ENCODE measurements at places on chromosomes 4 and X.

GRCh38 chr4:150447356-150447755 is 134.6 kb upstream of the MAB21L2 start:
- no peak for DNase-seq

DNA sequence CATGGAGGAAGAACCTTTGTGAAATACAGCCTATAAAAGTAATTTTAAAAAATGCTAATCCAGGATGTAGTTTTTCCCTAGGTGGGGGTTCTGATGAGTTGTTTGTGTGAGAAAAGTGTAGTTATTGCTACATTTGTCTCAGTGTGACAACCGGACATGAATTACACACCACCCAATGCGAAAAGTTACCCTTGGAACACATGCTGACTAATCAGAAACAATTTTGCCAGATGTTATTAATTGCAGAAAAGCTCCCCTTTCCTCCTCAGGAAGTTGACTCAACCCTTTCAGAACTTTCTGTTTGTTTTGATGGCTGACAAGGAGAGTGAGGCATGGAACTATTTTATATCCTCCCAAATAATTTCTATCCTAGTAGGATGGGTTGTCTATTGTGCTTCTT is 38.1 kb upstream of the EDA2R start:
- no peak for DNase-seq

DNA sequence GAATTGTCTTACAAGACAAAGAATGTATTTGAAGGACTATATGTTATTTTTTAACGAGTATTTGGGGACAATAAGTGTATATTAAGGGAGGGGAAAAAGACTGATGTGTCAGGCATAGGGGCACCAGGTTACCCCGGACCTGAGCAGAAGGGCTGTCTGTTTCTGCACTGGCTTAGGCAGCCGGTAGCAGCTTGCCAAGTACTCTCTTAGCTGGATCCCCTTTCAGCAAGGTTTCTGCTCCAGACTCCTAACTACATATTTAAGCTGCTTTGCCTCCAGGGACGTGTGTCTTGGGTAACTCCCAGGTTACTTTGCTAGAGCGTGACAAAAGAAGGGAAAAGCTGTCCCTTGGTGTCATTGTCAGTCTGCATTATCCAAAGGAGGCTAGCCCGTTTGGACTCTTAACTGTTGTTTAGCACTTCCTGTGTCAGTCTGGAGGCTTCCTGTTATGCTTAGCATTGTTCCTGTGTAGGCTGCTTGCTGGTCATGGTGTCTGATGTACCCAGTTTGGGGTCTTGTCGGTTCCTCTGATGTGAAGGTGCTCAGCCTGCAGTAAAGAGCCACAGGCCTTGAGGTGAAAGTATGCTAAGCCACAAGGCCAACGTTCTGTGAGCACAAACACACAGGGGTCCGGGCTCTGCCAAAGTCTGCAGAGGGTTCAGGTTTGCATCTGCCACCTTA is 11.6 kb downstream of the CXCR3 start:
- no peak for DNase-seq

GRCh38 chrX:69424161-69424560 is 80.0 kb upstream of the NALF2 start:
- DNase-seq = no peak

DNA sequence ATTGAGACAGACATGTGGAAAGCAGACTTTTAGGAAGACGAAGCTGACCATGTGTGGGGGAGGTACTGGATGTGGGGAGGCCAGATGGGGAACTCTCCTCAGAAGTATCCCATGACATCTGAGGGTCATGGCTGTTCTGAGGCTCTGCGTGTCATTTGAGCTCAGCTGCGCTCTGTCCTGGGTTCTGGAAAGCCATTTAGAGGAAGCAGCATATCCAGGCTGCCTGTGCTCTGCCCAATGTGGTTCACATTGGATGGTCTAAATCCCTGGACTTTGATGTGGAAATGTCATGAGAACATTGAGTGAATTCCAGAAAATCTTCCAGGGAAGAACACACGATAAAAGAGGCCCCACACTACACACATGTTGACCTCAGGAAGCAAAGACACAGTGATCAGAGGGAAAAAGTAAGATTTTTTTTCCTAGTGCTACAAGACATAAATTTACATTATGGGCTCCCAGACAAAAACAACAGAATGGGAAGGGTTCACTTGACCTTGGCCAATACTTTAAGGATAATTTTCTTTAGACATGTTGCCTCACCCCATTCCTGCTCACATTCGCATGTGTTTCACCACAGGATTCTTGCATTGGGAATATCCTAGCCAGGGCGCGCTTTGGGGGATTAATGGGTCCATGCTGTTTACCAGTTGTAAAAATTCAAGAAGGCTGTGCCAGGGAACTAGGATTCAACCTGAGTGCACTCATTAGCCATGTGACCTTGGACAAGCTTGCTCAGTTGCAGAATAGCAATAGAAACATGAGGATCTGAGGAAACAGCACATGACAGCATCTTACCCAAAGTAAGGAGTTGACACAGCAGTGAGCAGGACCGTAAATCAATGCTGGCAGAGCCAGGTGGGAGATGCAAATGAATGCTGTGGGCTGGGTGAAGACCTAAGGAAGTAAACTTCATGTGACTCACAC is 73.2 kb upstream of the C1QTNF7 start:
- DNase-seq = no peak

DNA sequence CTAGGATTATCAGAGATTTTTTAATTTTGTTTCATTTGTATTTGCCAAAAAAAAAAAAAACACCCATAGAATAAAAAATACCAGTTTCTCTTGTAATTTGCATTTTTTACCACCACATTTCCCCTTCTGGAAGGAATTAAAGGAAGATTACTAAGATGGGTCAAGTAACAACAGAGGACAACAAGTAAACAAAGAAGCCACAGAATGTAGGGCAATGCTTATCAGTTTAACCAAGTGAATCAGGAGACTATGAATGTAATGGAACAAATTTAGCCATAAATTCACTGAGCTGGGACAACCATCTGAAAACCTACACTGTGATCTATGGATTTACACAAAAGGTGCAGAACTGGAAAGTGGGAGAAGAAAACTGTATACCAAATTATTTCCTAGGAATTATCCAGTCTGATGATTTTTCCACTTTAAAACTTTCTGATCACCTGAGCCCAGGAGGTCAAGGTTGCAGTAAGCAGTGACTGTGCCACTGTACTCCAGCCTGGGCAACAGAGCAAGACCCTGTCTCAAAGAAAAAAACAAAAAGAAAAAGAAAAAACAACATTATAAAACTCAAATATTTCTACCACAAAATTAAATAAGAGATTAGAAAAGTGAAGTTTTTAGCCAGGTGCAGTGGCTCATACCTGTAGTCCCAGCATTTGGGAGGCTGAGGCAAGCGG is 32.4 kb downstream of the LRBA start:
- no peak for DNase-seq

- DNase-seq = no peak
These were observed 67.5 kb downstream of the COQ2 start for GRCh38 chr4:83216959-83217683.

- DNase-seq = no peak
These were observed 201.6 kb downstream of the ADGRL3 start for GRCh38 chr4:61401771-61402170.

GRCh38 chr4:161222889-161223288 is 940.9 kb downstream of the FSTL5 start:
- no peak for DNase-seq

DNA sequence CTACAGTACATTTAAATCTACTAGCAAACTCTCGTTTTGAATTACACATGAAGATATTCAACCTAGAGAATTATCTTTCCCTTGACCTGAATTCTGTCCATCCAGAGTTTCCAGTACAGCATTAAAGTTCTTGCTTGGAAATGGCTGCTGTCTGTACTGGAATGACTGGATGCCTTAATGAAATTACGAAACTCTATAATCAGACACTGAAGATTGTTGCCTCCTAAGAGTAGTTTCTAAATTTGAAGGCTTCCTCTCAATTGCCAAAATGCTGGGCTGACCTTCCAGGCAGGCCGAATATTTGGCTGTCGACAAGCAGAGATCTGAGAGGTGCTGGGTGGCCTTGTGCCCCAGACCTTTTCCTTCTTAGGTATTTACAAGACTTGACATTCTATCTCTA is 215.1 kb upstream of the GPC4 start:
- DNase-seq = no peak

DNA sequence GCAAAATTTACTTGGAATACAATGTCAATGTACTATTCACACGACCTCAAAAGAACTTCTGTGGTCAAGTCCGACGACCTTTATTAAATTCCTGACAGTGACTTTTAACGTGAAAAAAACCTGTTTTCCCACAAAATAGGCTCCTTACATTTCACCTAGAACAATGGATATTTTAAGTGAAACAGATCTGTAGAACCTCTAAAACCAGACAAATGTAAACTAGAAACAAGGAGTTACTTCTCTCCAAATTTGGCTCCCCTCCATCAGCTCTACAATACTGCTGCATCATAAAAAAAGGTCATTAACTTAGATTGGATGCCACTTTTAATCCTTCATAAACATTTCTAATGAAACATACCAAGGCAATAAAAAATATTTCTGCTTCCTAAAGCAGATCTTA is 1.2 kb downstream of the NEK1 start:
- no peak for DNase-seq

DNA sequence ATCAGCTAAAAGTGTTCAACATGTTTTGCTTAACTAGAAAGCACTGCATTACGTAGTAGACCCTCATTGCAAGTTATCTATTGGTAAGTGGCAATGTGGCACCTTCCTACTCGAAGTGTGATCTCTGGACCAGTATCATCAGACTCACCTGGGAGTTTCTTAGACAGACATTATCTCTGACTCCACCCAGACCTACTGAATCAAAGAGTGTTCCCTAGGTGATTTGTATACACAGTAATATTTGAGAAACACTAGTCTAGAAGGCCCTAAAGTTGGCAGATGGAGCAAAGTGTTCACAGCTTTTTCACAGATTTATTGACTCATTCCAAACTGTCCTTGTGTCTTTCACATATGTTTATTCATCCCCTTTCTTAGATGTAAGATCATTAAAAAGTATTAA is 35.7 kb downstream of the SHROOM4 start:
- no peak for DNase-seq

DNA sequence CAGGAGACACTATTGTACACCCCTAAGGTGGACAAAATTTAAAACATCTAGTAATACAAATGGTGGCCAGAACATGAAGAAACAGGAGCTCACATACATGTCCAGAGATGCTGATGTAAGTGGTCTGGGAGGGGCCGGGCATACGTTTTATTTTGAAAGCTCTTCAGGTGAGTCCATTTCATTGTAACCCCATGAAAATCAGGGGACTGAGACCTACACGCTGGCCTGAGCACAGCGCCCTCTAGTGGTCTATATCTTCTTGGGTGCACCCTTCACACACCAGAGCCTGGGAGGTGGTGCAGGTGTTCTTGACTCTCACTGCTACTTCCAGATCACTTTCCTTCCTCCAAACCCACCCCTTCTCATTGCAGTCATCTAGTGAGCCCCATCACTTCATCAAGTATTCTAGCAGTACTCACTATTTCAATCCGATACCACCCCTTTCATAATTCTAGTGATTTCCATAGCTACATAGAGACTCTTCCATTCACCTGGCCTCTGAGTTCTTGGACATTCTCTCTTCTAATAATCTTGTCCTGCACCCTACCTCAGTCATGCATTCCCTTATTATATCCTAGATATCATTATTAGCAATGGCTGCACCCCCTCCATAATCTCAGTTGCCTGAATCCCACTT is 4.3 kb upstream of the TLR6 start:
- DNase-seq = no peak

DNA sequence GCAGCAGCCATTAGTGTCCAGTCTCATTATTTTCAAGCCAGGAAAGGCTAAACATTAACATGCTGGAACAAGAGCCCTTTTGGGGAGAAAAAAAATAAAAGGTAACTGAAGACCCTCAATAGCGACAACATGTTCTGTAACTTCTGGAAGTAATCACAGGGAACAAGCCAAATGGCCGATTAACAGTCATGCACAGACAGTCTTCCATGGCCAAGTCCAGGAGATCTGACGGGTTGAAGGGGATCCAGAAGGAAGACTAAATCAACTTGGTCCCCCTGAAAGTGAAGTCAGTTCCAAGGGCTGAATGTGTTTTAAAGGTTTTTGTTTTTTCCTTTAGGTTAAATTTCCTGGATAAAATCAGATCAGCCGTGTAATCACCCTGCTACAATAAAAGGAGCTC is 52.5 kb downstream of the LNX1 start:
- no peak for DNase-seq

DNA sequence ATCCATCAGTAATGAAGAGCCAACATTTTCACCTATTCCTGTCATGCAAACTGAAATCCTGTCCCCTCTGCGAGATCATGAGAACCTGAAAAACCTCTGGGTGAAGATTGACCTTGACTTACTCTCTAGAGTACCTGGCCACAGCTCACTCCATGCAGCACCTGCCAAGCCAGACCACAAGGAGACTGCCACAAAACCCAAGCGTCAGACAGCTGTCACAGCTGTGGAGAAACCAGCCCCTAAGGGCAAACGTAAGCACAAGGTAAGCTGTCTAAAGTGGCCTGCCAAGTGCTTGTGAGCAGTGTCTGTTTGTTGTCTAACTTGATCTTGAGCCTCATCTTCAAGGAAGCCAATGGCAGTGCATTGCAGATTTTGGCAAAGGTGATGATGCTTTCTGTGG is 455.9 kb downstream of the AFF2 start:
- DNase-seq = no peak

- no peak for DNase-seq
These were observed 90.7 kb upstream of the PCDH18 start for GRCh38 chr4:137623013-137623412.

DNA sequence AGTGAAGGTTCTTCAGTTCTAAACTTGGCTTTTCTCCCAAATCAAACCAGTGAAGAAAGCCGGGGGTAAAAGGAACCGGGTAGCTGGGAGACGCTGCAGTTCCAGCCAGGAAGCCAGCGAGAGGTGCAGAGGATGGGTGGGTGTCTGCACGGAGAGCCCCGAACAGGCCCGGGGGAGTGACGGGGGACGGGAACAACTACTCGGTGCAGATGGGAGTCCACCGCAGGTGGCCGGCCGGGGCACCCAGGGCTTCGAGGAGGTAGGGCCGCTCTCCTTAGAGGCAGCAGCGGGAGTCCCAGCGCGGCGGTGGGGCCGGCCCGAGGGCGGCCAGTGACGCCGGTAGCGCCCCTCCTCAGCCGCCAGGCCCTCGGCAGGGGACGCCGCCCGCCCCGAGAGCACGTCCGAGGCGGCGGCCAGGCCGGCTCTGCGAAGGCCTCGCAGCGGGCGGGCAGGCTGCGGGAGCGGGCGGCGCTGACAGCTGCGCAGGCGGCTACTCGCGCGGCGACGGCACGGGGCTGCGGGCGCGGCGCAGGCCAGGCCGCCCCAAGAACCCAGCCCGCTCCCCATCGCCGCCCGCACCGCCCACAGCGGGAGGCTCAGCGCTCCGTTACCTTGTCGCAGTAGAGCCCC is 449 bp downstream of the FBXL5 start:
- DNase-seq = no peak

GRCh38 chr4:91325495-91325894 is 978.3 kb upstream of the GRID2 start:
- no peak for DNase-seq

GRCh38 chr4:169225812-169226211 is 44.9 kb downstream of the SH3RF1 start:
- DNase-seq = no peak

DNA sequence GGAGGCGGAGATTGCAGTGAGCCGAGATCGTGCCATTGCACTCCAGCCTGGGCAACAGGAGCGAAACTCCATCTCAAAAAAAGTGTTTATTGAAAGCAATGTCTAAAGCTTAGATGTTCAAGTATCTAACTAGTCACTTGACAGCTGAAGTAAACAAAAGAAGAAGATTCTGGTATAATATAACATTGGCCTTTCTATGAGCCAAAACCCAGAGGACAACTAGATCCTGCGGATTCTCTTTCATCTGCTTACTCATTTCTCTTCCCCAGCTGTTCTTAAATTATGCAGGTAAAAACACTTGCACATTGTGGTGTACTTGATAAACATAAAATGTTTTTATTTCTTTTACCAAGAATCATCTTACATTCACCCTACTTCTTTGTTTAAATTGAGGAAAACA is 24.1 kb upstream of the AREG start:
- no peak for DNase-seq
